Activated CD4-positive, alpha-beta T cell treated with anti-CD3 and anti-CD28 coated beads for 1 hour (primary cell): ENCODE measurements at places on chromosomes 5 and 9.

DNA sequence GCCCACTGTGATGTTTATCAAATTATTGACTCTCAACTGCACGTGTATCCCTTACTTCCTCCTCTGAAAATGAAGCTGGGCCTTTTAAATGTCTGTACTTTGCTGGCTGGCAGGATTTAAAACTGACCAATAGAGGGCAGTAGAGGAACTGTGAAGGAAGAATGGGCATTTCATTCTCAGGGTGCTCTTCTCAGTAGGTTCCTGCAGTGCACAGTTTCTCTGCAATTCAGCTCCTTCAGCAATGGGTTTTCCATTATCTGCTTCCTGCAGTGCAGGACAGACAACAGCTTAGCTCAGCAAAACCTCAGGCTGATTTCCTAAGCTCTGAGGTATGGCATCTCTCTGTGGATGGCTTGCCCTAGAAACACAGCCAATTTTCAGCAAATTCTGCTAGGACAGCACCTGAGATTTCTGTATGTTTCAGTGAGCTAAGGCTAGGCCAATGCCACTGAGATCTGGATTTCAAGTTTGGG lies 298.4 kb upstream of the PRDM9 start:
- no peak for DNase-seq

- no peak for DNase-seq
These were observed 1.6 kb upstream of the SMIM32 start for GRCh38 chr5:136194576-136194975.

- DNase-seq = no peak
These were observed 17.0 kb upstream of the MOCS2 start for GRCh38 chr5:53126521-53126920.

DNA sequence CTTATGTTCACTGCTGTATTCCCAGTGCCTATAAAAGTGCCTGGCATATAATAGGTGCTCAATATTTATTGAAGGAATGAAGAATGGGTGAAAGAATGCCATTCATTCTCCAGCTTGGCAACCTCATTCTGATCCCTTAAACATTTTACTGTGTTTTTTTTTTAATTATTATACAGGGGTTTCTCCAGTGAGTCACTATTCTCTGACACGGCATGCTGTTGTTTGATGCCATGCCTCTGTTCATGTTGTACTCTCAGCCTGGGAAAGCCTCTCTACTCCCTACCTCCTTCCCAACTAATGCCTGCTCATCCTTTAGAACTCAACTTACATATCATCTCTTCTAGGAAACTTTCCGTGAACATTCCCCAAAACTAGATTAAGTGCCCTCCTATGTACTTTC lies 70.2 kb upstream of the PHF24 start:
- DNase-seq = no peak

- no peak for DNase-seq
These were observed 36.0 kb upstream of the GOLM1 start for GRCh38 chr9:86135371-86135770.

DNA sequence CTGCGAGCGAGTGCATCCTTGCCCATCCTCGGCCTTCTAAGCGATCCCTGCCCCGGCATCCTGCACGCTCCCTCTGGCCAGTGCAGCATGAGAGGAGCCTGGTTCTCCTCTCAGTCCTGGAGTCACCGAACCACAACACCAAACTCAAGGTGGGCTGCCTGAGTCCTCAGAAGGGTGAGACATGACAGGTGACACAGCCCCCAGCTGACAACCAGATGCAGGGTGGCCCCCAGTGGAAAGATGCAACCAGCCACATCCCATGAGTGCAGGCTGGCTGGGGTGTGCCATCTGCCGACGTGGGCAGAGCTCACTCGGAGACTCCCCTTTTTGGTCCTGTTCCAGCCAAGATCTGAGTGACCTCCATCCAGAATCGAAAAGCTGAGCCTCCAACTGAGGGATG lies 58.4 kb downstream of the COL23A1 start:
- DNase-seq = no peak

GRCh38 chr9:99677281-99677680 lies 144.4 kb upstream of the NR4A3 start:
- DNase-seq = no peak

DNA sequence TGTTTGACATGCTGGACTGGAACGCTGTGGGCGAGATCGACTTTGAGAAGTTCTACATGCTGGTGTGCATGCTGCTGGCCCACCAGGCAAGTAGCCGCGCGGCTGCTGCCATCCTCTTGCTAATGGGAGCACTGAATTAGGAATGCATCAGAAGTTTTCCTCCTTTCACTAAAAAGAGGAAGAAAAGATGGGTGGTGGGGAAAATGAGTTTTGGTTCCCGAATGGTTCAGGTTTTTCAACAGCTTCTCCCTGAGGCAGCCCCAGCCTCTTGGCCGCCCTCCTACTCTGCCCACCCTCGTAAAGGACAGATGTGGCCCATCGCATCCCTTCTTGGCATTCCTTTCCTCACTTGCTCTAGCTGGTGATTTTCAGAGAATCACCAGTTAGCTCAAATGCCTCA lies 5.5 kb downstream of the EFCAB9 start:
- no peak for DNase-seq

DNA sequence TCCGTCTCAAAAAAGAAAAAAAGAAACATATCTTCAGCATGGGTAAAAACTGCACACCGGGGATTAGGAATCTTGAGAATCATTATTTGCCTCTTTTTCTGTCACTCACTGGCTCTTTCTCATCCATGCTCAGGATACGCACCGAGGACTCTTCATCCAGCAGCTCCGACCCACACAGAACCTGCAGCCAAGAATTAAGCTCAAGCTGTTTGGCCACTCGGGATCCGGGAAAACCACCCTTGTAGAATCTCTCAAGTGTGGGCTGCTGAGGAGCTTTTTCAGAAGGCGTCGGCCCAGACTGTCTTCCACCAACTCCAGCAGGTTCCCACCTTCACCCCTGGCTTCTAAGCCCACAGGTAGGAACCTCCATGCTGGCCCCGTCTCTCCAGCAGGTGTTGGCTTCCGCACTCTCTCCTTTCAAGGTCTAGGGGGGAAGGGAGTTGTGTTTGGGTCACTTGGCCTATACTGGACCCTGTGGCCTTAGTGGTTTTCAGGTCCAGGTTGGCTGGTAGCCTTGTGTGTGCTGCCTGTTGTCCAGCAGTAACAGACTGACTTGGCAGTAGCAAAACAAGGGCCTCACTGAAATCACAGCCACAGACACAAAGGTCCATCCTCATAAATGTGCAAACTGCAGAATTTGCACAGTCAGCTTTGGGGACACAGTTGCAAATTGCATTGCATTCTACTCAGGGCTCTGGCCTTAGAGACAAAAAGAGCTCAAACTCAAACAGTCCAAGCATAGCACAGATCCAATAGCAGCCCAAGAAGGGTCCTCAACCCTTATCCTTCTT lies 44.5 kb upstream of the CTSL start:
- no peak for DNase-seq

- DNase-seq = no peak
These were observed 89.2 kb upstream of the PTCH1 start for GRCh38 chr9:95605816-95606488.

GRCh38 chr9:97704345-97704677 lies 7.2 kb upstream of the XPA start:
- no peak for DNase-seq

DNA sequence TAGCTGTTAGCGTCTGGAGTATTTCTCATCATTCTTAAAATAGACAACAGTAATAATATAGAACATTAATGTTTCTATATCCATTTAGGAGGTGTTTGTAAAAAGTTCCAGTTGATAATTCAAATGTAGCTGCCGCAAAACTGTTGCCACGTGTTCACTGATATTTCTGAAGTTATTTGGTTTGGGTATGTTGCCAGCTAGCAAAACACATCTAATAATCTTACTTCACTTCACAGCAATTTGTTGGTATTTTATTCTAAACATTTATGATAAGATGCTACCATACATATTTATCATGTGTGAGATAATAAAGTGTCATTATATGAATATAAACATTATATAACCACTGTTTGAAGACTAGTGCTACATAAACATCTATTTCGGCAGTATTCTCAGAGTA lies 101.6 kb downstream of the CDH12 start:
- DNase-seq = no peak

- no peak for DNase-seq
These were observed 1.5 kb upstream of the GPX3 start for GRCh38 chr5:151018846-151019245.

- no peak for DNase-seq
These were observed 158.0 kb upstream of the LHFPL2 start for GRCh38 chr5:78806544-78806943.

GRCh38 chr9:21510806-21511205 lies 28.7 kb upstream of the IFNE start:
- DNase-seq = no peak

DNA sequence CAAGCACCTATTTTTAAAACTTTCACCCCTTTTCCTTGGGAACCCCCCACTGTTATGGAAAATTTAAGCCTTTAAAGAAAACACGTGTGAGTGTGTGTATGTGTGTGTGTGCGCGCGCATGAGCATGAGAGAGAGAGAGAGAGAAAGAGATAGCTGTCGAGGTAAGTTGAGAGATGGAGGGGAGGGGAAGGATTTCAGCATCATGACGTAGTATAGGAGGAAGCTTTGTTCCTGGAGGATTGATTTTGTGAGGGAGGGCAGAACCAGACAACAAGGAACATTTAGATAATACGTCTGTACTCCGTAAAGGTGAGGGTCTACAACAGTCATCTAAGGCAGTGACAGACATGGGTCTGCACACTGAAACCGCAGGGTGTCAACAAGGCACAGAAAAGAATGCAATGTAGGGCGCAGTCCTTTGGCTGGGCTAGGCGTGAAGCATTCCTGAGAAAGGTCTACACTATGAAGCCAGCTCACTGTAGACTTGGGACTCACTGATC lies 227.7 kb downstream of the SMARCA2 start:
- no peak for DNase-seq

- DNase-seq = no peak
These were observed 190.3 kb downstream of the TLE1 start for GRCh38 chr9:81499021-81499454.

- no peak for DNase-seq
These were observed 15.4 kb downstream of the AGXT2 start for GRCh38 chr5:35032356-35032755.

- no peak for DNase-seq
These were observed 127.6 kb upstream of the RPS23 start for GRCh38 chr5:82405618-82406204.
